CD4-positive, alpha-beta T cell treated with Interleukin-21 for 1 hour (primary cell): ENCODE measurements at places on chromosomes 12 and 14.
A peak's percentile ranks its signal among the peaks of the same experiment; 100 is the strongest.

- no peak for DNase-seq
Measured at GRCh38 chr12:44771485-44772021, 104.6 kb downstream of the NELL2 start.

GRCh38 chr12:53287741-53288216, 7.6 kb upstream of the PFDN5 start:
- DNase-seq: peak; percentile 81

GRCh38 chr12:30725739-30726138, 29.0 kb downstream of the CAPRIN2 start:
- no peak for DNase-seq

GRCh38 chr14:68820999-68821683, 28.3 kb upstream of the ZFP36L1 start:
- DNase-seq: peak; percentile 36

DNA sequence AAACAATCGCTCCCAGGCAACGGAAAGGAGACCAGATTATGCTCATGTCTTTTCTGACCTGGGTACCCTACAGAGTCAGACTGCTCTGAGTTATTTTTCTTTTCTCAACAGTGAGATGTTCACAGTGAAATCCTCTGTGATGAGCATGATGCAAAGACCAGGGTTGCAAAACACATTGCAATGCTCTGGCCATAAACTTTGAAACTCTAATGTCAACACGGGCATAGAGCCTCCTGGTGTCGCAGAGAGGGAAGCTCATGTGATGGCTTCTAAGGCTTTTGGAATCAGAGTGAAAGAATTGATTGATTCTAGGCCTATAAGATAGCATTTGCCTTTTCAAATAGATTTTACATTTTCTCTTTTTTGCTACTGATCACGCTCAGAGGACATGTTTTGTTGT, 193.4 kb downstream of the RASSF9 start:
- no peak for DNase-seq

DNA sequence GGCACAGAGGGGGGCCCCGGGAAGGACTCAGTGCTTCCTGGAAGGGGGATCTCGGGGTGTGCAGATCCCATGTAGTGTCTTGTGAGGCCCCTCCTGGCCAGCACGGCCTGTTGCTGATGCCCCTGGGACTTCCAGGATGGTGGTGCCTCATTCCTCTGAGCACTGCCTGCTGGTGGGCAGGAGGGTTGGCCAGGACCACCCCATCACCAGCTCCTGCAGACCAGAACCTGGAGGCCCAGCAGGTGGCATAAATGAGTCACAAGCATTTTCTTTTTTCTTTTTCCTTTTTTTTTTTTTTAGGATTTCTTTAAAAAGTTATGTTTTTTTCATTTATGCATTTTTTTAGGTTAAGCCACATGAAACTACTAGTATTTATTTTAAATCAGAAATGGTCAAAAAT, 8.0 kb downstream of the MMP17 start:
- no peak for DNase-seq

GRCh38 chr12:56880125-56880992, 53.8 kb downstream of the SDR9C7 start:
- DNase-seq: no peak

DNA sequence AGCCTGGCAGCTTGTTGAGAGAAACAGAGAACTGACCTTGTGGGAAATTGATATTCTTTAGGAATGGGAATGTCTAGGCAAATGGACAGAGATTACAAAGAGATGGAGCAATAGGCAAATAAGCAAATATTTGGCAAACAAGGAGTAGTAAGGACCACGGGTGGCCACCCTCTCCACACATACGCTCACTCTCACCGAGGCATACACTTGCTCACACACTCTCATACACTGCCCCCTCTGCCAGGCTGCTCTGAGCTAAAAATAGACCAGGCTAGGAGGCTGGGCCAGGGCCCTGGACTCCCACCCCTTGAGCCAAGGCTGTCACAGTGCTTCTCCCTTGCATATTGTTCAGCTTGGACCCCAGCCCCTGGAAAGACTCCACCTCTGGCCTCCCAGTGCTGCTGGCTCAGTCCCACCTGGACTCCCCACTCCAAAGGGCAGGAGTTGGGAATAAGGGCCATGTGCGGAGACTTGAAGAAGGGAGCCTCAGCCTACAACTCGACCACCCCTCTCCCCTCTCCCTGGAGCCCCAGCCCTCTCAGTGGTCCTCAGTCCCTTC, 1.1 kb downstream of the PPP1R1A start:
- no peak for DNase-seq

GRCh38 chr12:104686196-104686595, 229.4 kb downstream of the CHST11 start:
- no peak for DNase-seq

GRCh38 chr12:31205054-31205453, 120.9 kb downstream of the SINHCAF start:
- no peak for DNase-seq

DNA sequence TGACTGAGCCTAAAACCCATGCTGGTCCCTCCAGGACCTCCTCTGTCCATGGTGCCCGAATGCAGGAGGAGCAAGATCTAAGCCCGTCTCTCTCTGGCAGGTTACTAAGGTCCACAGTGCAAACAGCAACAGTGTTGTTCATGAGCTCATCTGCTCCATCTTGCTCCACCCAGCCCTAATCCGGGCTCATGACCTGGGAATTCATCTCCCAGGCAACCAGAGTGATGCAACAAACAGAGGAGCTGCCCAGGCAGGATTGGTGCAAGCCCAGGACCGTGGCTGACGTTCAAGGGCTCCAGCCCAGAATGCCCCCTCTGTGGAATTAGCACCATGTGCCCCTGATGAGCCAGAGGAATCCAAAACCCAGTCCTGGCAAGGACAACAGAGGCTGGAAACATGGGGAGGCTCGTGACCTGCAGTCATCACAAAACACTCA, 29.9 kb downstream of the HSPB8 start:
- no peak for DNase-seq

DNA sequence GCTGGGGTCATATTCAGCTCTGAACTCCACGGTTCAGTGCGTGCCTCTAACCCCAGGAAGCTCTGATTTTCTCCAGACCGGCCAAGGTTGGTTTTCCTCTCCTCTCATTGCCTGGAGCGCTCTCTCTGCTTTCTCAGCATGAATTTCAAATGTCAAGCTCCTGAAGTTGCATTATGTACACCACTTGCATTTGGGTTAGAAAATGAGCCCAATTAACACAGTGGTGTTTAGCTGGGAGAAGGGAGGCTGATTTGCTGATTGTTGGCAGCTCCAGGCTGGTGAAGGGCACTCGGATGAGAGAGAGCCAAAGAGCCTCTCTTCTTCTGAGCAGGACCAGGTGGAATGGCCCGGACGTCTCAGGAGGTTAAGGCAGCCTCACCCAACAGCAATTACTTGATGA, 570.9 kb downstream of the VRK1 start:
- no peak for DNase-seq

DNA sequence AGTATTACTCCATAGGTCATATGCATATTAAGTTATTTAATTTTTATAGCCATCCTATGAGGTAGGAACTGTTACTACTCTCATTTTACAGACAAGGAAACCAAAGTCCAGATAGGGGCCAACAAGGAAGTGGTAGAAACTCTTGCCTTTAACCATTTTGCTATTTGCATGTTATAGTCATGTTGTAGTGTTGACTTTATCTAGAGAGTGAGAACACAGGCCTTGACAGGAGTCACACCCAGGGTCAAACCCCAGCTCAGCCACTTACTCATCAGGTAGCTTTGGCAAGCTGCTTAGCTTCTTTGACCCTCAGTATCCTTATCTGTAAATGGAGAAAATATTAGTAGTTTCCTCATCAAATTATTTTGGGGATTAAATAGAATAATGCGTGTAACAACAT, 156.2 kb downstream of the CAND1 start:
- no peak for DNase-seq

GRCh38 chr12:125773033-125773640, 707.9 kb downstream of the AACS start:
- DNase-seq: no peak

DNA sequence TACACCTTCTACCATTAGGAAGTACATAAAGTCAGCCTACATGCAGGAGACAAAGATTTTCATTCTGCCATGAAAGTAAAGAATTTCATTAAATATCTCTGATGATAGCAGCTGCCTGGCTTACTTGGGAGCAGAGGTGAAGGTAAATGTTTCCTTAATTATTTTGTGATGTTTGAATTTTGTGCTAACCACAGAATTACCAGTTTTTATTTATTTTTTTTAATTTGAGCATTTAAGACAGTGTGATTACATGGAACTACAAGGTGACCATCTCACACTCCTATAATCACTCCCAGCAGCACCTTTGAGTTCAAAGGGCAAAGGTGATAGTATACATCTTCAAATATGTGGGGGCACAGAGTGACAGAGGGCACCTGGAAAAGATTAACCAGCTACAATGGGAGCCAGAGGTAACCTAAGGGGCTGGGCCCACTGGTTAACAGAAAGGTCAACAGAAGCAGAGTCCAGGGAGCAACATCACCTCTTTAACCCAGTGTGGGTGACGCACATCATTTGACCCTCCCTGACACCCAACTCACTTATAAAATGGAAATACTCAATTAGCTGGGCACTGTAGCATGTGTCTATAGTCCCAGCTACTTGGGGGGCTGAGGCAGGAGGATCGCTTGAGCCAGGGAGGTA, 65.0 kb downstream of the GCH1 start:
- no peak for DNase-seq

DNA sequence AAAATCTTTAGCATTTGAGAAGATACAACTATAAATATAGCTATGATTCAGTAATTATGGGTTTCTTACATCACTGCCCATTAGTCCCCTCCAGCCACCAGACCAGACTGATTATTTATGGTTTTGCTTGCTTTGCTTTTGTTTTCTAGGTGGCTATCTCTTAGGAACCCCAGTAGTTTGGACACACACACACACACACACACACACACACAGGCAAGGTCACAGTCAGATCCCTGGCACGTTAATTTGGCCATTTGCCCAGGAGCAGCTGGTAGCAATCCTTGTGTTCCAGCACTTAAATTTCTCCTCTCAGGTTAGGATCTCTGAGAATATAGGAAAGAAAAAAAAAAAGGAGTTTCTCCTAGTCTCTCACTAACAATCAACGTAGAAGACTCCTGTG, 90.2 kb upstream of the RESF1 start:
- DNase-seq: no peak

GRCh38 chr14:59161561-59162175, 26.8 kb upstream of the DAAM1 start:
- peak; percentile 13 for DNase-seq

GRCh38 chr12:117527479-117527855, 166.0 kb upstream of the NOS1 start:
- DNase-seq: no peak

DNA sequence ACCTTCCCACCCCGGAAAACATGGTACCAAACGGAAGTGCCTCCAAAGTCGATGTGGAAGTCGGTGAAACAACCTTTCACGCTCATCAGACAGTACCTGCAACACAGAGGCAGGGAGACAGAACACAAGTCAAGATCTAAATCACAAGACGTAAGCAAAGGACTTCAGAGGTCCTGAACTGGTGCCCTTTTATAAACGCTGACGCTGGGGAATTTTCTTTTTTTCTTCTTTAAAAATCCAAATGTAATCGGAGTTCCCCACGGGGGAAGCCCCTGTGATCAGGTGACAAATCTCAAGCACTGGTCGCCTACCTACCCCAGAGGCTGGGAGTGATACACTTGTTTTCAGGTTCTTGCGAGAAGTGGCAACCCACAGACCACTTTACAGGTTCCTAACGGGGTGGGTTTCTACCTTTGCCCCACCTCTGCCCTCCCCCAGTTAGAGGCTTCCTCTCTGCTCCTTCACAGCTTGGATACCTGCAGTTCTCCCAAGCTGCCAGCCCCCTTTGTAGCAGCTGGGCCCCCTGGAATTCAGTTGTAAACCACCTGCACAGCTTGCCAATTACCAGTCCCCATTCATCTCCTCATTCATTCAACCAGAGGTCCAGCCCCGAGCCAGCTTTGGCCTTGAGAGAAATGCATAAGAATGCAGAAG, 46.2 kb downstream of the KDM2B start:
- DNase-seq: peak; percentile 89

DNA sequence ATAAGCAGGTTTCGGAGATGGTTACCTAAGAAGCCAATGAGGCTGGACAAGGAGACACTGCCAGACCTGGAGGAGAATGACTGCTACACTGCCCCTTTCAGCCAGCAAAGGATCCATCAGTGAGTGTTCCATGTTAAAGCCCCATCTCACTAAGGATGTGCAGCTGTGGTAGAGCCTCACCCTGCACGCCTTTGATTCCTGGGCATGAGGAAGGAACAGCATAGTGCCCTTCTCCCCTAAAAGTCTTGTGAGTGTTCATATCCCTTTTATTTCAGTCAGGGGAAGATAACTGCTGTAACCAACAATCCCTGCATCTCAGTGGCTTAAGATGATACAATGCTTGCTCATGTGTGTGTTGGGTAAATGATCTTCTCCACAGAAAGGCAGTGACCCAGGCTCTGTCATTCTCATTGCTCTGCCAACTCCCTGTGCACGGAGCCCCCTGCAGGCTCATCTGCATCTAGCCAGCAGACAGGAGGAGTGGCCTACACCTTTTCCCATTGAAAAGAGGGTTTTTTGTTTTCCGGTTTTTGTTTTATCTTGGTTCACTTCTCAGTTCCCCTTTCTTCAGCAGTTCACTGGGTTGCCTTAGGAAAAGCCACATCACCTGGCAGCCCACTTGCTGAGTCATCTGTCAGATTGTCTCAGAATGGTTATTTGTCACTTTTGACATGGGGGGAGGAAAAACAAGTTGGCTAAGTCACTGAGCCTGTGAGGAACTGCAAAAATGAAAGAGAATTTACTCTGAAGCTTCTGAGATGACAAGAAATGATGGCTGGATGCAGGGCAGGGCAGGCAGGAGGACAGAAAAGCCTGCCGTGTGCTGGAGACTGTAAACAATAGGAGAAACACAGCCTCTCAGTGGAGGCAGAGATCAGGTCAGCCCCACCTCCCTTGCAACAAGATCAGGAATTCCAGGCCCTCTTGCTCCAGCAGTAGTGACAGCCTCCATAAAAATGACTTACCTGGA, 193.3 kb downstream of the ANO4 start:
- peak; percentile 6 for DNase-seq

DNA sequence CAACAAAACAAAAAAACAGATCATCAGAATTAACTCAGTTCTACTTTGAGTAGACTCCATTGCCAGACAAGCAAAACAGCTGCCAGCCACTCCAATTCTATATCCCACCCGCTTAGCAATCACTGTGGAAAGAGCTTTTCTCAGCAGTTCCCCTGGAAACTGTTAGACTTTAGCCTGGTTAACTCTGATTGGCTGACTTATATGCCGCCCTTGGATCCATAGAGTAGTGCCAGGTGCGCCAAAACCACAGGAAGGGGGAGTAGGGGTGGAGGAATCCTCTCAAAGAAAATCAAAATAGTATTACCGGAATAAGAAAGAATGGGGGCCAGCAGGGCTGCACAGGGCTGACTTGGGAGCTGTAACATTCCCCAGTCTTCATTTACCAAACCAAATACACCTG, 5.4 kb upstream of the EML5 start:
- DNase-seq: no peak

DNA sequence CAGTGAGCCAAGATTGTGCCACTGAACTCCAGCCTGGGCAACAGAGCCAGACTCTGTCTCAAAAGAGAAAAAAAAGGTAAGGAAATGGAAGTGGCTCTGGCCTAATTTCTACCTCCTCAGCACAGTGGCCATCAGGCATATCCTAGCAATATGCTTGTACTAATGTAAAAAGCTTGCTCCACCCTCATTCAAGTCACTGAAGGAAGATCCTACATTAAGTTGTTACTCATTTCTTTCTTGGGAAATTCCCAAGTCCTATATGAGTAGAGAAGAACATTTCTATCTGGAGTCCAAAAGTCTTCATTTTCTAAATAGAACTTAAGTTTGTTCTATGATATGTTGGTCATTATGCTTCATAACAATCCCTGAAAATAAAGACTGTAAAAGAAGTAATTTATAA, 67.3 kb upstream of the HOXC13 start:
- no peak for DNase-seq

GRCh38 chr12:76720068-76720467, 43.8 kb upstream of the ZDHHC17 start:
- DNase-seq: no peak
